Activated T-helper 1 cell treated with anti-CD3 and anti-CD28 coated beads, Interleukin-2, amount 50 U/mL, for 16 hours (primary cell): ENCODE measurements at places on chromosomes 7 and 10.

GRCh38 chr10:24561453-24561852 lies 162.2 kb downstream of the ARHGAP21 start:
- no peak for DNase-seq

- DNase-seq = no peak
Observed at GRCh38 chr10:79066411-79067240, 2.1 kb upstream of the ZMIZ1 start.

DNA sequence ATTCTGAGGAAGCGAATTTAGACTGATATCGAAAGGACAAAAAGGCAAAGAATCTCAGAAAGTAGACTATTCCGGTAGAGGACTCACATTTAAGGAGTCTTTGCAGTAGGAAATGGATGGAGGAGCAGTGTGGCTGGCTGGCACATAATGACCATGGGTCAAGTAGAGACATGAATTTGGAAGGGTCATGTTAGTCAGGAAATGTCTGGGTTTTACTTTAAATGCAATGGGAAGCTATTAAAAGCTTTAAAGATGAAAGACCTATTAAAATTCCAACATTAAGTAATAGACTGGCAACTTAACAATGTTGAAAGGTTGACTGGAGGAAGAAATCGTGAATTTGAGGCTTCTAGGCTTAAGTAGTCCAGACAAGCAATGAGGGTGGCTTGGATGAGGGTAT lies 90.0 kb upstream of the SEMA3C start:
- no peak for DNase-seq

DNA sequence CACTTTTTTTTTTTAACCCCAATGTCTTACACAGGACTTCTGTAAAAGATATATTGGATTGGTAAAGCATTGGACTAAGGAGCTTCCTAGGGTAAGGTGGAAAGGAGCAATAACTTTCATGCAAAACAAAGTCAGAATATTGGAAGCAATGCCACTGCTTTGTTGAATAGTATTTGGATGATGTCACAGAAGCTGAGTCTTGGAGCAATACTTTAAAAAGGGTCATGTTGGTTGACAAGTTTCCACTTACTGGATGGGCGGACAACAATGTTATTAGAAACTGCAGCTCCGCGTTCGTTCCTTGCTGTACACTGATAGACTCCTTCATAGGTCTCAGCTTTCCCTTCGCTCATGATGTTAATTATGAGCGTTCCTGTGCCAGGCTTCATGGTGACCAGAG lies 101.9 kb upstream of the LAMB4 start:
- no peak for DNase-seq

GRCh38 chr7:87575521-87575920 lies 25.2 kb downstream of the ABCB1 start:
- no peak for DNase-seq

DNA sequence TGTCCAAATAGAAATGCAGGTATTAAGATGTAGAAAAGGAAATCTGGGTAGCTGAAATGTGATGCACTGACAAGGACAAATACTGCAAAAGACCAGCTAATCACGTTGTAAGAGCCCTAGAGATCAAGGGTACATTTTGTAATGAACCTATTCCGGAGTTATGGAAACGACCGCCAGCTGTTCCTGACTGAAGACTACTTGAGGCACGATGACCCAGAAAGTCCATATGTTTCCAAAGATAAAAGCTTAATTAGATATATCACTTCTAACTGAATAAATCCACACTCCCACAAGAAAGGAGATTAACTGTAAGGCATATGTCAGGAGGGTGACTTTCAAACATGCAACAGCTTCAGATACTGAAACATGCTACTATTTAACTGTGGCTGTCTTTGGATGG lies 253.5 kb downstream of the NSUN6 start:
- DNase-seq = no peak

GRCh38 chr7:151306860-151307259 lies 34.8 kb upstream of the NUB1 start:
- DNase-seq = no peak

DNA sequence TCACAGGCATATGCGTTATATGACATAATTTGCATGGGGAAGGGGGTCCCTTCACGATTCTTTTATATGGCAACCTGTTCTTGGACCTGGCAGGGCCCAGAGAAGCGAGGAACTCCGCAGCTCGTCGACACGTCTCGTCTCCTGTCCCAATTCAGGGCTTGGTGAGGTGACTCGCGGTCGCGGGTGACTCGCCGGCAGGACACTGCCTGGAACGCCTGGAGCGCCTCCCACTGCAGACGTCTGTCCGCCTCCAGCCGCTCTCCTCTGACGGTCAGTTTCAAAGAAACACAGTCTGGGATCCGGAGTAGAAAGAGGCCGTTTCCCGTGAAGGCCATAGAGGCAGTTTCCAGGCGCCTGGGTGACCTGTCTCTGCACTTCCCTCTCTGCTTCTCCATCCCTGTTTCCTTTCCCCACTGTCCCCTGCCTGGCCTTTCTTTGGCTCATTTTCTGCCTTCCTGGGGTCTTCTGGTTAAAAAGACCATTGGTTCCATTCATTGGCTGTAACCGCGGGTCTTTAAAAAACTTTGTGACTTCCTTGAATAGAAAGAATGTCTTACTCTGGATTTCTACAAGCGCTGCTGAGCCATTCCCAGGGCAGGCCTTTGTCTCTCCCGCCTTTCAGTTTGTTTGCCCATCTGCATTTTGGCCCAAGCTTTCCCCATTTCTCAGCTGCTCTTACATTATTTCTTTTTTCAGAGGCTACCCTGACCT lies 1.2 kb downstream of the UPP1 start:
- no peak for DNase-seq

GRCh38 chr7:117698018-117698417 lies 175.2 kb downstream of the CTTNBP2 start:
- DNase-seq = no peak
